ENCODE measurements at places on chromosomes 2 and 18.

DNA sequence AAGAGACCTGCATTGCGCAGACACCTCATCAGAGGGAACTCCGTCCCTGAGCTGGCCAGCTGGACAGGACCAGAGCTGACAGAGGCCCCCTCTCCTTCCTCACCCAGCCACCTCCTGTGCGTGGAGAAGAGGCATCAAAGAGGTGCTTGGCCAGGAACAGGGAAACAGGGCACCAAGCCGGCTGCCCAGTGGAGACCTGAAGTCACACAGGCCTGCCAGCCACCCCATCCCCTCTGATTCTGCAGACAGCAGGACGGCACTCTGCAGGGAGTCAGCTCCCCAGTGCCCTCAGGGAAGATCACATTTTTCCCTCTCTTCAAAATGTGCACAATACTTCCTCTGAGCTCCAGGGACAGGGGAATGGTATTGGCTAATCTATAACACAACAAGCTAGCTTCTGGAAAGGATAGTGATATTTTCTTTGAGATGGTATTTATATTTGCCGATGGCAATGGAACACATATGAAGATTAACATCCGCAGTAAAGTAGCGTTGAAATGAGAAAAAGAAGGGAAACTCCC is 30.5 kb downstream of the SLC1A4 start:
- DNase-seq: no peak

DNA sequence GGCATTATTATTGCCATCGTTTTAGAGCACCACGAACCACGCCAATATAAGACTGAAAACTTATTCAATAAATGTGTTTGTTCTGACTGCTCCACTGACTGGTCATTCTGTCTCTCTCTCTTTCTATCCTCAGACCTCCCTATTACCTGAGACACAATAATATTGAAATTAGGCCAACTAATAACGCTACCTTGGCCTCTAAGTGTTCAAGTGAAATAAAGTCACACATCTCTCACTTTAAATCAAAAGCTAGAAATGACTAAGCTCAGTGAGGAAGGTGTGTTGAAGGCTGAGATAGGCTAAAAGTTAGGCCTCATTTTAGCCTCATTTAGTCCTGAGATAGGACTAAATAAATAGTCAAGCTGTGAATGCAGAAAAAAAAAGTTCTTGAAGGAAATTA is 38.8 kb downstream of the G6PC2 start:
- no peak for DNase-seq

- no peak for DNase-seq
Measured at GRCh38 chr2:6421888-6422287, 443.8 kb downstream of the CMPK2 start.

DNA sequence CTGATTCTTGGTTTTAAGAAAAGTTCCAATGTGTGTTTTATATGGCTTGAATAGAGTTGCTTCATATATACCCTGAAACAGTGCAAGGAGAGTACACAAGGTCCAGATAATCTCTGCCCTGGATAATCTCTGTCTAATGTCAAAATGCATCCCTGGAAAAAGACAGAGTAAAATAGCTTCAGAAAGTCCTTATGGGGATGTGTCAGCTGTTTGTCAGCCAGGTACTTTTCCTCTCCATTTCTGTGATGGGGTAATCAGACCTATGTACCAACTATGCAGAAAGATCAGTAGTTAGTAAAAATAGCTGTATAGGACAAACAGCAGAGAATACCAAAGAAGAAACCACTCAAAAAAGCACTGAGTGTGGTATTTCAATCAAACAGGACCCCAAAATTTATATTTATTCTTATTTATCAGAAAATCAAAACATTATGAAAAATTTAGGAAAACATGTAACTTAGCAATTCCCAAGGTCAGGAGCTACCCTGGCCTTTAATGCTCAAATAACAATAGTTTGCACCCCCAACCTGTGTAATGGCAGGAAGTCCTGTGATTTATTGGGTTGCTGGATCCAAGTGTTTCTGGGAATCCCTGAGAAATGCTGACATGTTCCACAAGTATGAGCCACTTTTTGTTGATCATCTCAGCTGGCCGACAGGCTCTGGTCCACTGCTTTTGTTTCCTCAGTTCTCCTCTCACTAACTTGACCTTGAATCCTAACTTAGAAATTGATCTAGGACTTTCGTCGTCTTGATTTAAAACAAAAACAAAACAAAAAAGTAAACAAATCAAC is 69.6 kb downstream of the MDH1 start:
- no peak for DNase-seq

- no peak for DNase-seq
Measured at GRCh38 chr2:130882111-130882690, 45.5 kb downstream of the ARHGEF4 start.

- no peak for DNase-seq
Measured at GRCh38 chr18:68402784-68403183, 312.1 kb downstream of the TMX3 start.

- DNase-seq: no peak
Measured at GRCh38 chr2:36701391-36701795, 4.9 kb downstream of the VIT start.

DNA sequence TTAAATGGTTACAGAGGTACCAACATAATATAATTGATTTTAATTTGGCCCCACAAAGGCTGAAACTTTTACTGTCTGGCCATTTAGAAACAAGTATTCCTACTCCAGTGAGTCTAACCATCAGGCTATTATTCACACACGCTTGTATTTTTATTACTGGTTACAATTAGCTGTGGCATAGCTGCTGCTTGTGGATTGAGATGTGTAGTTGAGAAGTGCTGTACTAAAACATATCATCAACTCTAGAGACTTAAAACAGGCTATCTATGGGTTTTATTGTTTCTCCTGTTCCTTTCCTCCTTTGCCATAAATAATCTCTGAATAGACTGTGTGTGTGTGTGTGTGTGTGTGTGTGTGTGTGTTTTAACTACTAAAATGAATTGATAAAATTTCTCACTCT is 530.2 kb downstream of the CCDC85A start:
- no peak for DNase-seq

- no peak for DNase-seq
Measured at GRCh38 chr2:149924549-149925213, 337.1 kb upstream of the MMADHC start.

- DNase-seq: peak; percentile 53
Measured at GRCh38 chr2:195532628-195533271, 124.3 kb upstream of the SLC39A10 start.

- DNase-seq: no peak
Measured at GRCh38 chr2:195813421-195813820, 156.4 kb downstream of the SLC39A10 start.
